ENCODE measurements at places on chromosomes 5 and 9. TPM values are rescaled to one million over a fixed set of nuclear protein-coding genes. Genes with fewer than 3 reads are reported as not detected.

PCDHGA3 gene
- 4.1 TPM for total RNA-seq

ARSI gene
- 0.41 TPM for total RNA-seq

GRCh38 chr9:93306579-93307091 is 122.7 kb downstream of the WNK2 start:
- DNase-seq, result no peak

GRCh38 chr5:98458726-98459125 is 314.7 kb upstream of the RGMB start:
- no peak for DNase-seq

- DNase-seq, result no peak
These were observed 30.3 kb downstream of the DIMT1 start for GRCh38 chr5:62373382-62373781.

- DNase-seq, result no peak
These were observed 1999.5 kb upstream of the CDH6 start for GRCh38 chr5:29193972-29194371.

- no peak for DNase-seq
These were observed 16.6 kb upstream of the KCNMB1 start for GRCh38 chr5:170405817-170406216.

DNA sequence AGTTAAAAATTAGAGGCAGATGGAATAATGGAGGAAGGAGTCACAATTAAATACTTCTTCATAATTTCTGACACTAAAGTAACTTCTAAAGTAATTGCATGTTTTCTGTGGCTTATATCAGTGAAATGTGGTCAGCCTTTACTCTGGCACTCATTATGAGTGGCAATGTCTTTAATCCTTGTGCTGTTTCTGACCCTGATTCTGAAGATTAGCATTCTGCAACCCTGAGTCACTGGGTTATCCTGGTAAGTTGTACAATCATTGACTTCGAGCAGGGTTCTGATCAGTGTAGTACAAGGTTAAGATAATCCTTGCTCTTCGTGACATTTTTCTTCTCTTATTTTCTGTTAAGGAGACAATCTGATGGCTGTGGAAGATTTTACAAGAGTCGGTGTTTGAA is 379.4 kb upstream of the RORB start:
- no peak for DNase-seq

DNA sequence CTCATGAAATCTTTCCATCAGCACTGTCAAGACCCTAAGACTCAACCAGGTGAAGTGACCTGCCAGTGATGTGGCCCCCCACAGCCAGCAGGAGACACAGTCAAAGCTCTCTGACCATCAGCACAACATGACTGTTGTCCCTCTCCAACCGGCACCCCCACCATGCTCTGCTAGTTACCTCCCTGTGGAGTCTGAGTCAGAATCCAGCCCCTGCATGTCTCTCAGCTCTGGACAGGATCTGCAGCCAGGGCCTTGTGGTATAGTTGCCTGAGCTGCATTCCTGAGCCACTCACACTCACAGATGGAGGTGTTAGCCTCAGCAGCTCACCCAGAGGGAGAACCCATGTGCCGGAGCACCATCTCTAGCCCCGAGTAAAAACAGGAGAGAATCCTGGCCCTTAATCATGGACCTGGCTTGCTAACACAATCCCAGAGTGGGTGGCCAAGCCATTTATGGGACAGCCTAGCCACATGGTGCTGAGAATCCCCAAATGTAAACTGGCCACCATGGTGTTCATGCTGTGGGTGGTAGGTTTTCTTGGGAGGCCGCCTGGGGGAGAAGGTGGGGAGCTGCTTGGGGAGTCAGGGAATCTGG is 237.8 kb downstream of the PAPPA start:
- no peak for DNase-seq

- DNase-seq, result no peak
These were observed 82.9 kb downstream of the GRAMD2B start for GRCh38 chr5:126506079-126506478.
